Esophagus muscularis mucosa (tissue), 4 donors: ENCODE measurements at places on chromosomes 4 and X. TPM values are rescaled to one million over a fixed set of nuclear protein-coding genes. Genes with fewer than 3 reads are reported as not detected.

GRCh38 chr4:182536221-182536811, 293.1 kb downstream of the TENM3 start:
- DNase-seq: no peak

DNA sequence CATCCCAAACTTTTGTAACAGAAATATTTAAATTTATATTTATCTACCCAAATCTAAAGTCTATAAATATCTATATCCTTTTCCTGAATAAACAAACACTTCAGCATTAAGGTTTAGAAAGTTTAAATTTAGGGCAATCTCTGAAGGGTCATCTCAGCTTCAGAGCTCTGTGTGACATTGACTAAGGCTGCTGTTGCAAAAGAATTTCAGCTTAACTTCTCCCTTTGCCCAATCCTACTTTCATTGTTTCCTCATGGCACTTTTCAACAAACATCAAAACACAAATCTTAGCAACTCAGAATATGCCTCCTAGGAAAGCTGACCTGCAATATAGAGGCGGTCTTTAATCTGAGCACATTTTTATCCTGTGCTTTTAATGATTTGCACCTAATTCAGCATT, 79.7 kb upstream of the BANK1 start:
- no peak for DNase-seq

DNA sequence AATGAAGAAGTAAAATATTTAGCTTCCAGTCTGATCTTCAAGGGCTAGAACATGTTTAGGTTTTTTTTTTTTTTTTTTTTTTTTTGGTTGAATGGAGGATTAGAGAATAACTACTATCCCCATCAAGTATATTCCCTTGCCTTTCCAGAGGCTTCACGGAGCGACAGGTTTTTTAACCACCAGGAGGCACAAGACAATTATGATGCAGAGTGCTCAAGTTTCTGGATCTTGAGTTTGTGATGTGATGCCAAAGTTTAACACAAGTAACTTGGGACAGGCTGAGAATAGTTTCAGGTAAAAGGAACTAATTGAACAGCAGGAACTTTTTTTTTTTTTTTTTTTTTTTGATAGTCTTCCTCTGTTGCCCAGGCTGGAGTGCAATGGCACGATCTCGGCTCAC, 30.3 kb downstream of the CCNI start:
- DNase-seq: no peak

GRCh38 chr4:53702334-53703266, 111.3 kb upstream of the LNX1 start:
- peak; percentile 95 for DNase-seq

DNA sequence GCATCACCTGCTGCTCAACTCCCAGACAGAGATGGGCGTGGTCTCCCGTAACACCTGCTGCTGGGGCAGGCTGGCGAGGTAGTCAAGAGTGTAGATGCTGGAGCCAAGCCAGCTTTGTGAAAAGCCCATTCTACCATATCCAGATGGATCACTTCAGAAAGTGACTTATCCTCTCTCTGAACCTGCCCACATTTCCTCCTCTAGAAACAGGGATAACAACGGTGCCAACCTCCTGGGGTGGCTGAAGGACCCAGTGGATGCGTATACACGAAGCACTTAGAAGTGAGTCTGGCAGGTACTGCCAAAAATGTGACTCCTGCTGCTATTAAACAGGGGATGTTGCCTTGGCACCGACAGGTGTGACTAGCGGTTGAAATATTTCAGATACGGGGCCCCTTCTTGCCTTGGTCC, 95.8 kb downstream of the SORBS2 start:
- no peak for DNase-seq

DNA sequence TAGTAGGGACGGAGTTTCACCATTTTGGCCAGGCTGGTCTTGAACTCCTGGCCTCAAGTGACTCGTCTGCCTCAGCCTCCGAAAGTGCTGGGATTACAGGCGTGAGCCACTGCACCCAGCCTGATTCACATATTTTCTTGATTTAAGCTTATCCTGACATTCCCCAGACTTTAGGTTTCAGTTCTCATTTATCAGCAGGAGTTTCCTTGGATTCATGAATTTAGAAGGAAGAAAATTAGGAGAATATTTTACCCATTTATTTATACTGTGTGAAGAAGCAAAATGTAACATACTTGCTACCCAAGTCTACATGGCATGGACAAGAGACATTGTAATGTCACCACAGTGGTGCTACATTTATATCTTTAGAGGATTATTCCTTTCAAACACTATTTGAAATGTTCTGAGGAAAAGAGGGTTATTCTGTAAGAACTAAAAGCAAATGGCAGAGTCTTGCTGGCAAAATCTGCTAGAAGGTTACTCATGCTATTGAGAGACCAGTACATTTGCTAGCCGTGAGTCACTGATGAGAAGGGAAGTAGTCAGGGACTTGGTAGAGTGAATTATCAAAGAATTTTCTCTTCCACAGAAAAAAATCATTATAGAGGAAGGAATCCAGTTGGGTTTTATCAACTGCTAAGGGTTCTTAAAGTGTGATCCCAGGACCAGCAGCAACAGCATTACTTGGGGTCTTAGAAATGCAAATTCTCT, 26.1 kb upstream of the CFAP299 start:
- DNase-seq: no peak

GRCh38 chr4:97593248-97593647, 550.0 kb downstream of the STPG2 start:
- DNase-seq: no peak

DNA sequence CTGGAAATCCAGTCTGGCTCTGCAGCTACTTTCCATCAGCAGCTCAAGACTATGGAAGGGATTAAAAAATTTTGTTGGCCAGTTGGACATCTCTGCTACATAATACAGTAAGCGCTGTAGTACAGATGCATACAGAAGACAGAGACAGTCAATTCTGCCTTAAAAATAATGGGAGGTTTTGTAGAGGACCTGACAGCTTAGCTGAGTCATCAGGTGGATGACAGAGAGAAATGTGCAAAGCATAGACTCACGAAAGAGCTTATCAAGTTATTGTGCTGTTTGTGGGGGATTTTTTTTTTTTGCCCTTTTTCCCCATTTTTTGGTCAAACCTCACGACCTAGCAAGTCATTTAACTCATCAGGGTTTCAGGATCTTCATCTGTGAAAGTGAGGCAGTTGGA, 149.0 kb upstream of the SCML1 start:
- DNase-seq: no peak

GRCh38 chr4:84070289-84070688, 428.8 kb downstream of the NKX6-1 start:
- DNase-seq: no peak

PDE6B gene
- 5.5 TPM for total RNA-seq

PAGE4 gene
- 2.1 TPM for total RNA-seq

HERC6 gene
- 4.8 TPM for total RNA-seq

TCEAL5 gene
- total RNA-seq: 0.33 TPM

TEX13B gene
- not detected for total RNA-seq

CLTRN gene
- total RNA-seq: 0.23 TPM

SOX3 gene
- not detected for total RNA-seq
